ENCODE measurements at places on chromosomes 13 and 19. TPM values are rescaled to one million over a fixed set of nuclear protein-coding genes. Genes with fewer than 3 reads are reported as not detected.

Gene PEX11G
- polyA plus RNA-seq, result 3.9 TPM

Gene APOC4
- polyA plus RNA-seq, result not detected

Gene IGFL1
- polyA plus RNA-seq, result not detected

Gene TINCR
- not detected for polyA plus RNA-seq

Gene PCDH9
- 8.9 TPM for polyA plus RNA-seq

Gene IGSF23
- not detected for polyA plus RNA-seq

Gene PRR22
- 1.7 TPM for polyA plus RNA-seq

Gene SMIM44
- not detected for polyA plus RNA-seq

Gene MEDAG
- 10.2 TPM for polyA plus RNA-seq

Gene BIVM
- 6.7 TPM for polyA plus RNA-seq

Gene ADAMTS10
- 9.1 TPM for polyA plus RNA-seq

Gene CCDC70
- not detected for polyA plus RNA-seq

Gene TTC9B
- not detected for polyA plus RNA-seq

Gene ZNF534
- 0.28 TPM for polyA plus RNA-seq

Gene NCAN
- polyA plus RNA-seq, result not detected

Gene SPART
- polyA plus RNA-seq, result 18.4 TPM

Gene ZNF600
- polyA plus RNA-seq, result 1.7 TPM

Gene LILRB4
- polyA plus RNA-seq, result 2.2 TPM

Gene CD177
- polyA plus RNA-seq, result not detected

Gene ZNF814
- polyA plus RNA-seq, result 8.7 TPM

Gene GPR4
- polyA plus RNA-seq, result 5.7 TPM

Gene CYP2F1
- not detected for polyA plus RNA-seq

Gene NLRP4
- polyA plus RNA-seq, result not detected

Gene CYSLTR2
- 1.1 TPM for polyA plus RNA-seq

Gene CD209
- polyA plus RNA-seq, result 0.95 TPM

Gene HCN2
- polyA plus RNA-seq, result 4.7 TPM

Gene ZNF135
- polyA plus RNA-seq, result 10.1 TPM

Gene VSIG10L
- polyA plus RNA-seq, result 1.6 TPM

Gene ENOX1
- polyA plus RNA-seq, result 2.1 TPM

Gene LRRC4B
- 3.0 TPM for polyA plus RNA-seq

Gene SLC1A6
- not detected for polyA plus RNA-seq

Gene CEACAM8
- not detected for polyA plus RNA-seq

Gene DNMT1
- polyA plus RNA-seq, result 34.7 TPM

Gene NECTIN2
- polyA plus RNA-seq, result 96.8 TPM

Gene GRK1
- polyA plus RNA-seq, result 0.22 TPM

Gene PRTN3
- polyA plus RNA-seq, result 0.12 TPM

Gene PEG3
- polyA plus RNA-seq, result 3.0 TPM

Gene RAB8A
- polyA plus RNA-seq, result 20.6 TPM

Gene GPC5
- 0.01 TPM for polyA plus RNA-seq

Gene ZNF578
- 1.8 TPM for polyA plus RNA-seq

Gene EFNA2
- 0.04 TPM for polyA plus RNA-seq

Gene CLDN10
- 0.58 TPM for polyA plus RNA-seq

Gene SERP2
- 20.4 TPM for polyA plus RNA-seq

Gene C1QTNF9
- 4.5 TPM for polyA plus RNA-seq

Gene PABPC3
- not detected for polyA plus RNA-seq

Gene LAIR1
- polyA plus RNA-seq, result 5.1 TPM

Gene SPACA4
- polyA plus RNA-seq, result not detected

Gene OR7D2
- polyA plus RNA-seq, result not detected

All from heart right ventricle (tissue), 16 donors.